ENCODE measurements at places on chromosomes 16 and 17.

DNA sequence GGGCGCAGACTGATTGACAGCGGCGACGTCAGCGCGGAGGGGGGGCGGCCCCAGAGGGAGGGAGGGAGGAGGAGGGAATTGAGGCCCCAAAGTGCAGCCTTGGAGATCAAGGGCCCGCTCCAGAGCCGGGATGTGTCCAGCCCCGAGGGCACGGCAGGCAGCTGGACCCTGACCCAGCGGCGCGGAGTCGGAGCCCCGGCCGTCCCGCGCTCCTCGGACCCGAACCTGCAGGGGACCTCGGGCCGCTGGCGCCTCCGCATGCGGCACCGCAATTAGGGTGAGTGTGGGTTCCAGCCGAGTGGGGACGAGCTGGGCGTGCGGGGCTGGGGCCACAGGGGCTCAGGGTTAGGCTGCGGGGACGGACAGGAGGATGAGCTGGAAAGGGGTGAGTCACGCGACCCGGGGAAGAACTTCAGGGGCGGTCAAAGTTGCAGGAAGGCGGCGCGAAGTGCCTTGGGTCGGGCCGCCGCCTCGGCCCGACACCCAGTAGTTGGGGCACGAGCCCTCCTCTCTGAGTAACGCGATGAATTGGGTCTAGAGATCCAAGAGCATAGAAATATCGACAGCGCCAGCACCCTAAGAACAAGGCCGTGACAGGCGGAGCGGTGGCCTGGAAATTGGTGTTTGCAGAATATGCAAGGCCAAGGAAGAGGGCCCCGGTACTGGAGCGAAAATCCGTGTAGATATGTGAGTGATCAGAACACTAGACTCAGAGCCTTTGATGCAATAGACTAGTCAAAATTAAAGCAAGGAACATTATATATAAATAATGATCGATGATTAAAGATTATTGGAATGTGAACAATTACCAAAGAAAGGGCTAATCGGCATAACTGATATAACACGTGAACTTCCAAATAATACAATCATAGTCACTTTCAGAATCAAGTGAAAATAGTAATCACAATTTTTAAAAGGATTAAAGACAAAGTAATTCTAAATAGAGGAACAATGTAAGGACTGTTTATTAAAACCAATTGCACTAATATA is at the start of gene TBX4:
TBX4 (plus strand) TSS at position 122 of the 990 bp plus-strand sequence. CDS start 4,069 bp downstream, outside the sequence.
- no peak for DNase-seq

- DNase-seq = no peak
These were observed 888.1 kb downstream of the KCNJ2 start for GRCh38 chr17:71057448-71057847.

- DNase-seq = no peak
These were observed 79.7 kb upstream of the NOL11 start for GRCh38 chr17:67637901-67638641.

GRCh38 chr17:67520252-67520906 is 143.3 kb downstream of the PITPNC1 start:
- DNase-seq = no peak

- DNase-seq = no peak
These were observed 67.9 kb downstream of the CEP95 start for GRCh38 chr17:64574646-64575045.

DNA sequence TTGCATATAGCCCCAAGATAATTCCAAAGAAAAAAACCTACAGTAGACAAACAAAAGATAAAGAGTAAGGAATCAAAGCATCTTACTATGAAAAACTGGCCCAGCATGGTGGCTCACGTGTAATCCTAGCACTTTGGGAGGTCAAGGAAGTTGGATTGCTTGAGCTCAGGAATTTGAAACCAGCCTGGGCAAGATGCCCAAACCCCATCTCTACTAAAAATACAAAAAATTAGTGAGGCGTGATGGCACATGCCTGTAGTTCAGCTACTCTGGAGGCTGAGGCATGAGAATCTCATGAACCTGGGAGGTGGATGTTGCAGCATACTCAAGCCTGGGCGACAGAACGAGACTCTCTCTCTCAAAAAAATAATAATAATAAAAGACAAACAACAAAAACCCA is 764.7 kb upstream of the KIF2B start:
- no peak for DNase-seq

GRCh38 chr17:41763327-41763726 is 23.2 kb downstream of the JUP start:
- no peak for DNase-seq

DNA sequence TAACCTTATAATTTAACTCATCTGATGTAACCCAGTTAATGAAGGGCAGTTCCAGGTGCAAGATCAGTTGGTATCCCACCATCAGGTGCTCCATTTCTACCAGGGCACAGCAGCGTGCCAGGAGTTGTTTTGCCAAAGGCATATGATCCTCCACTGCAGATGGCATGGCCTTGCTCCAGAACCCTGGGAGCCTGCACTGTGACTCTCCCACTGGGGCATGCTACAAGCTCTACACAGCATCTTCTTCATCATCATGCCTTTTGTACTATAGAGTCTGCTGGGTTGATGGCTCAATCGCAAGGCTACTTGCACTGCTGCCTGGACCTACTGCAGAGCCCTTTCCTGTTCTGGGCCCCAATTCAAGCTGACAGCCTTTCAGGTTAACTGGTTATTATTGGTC is 11.3 kb upstream of the MAPT start:
- DNase-seq = no peak
